HS-27A (cell line): ENCODE measurements at places on chromosomes 3 and 15.

DNA sequence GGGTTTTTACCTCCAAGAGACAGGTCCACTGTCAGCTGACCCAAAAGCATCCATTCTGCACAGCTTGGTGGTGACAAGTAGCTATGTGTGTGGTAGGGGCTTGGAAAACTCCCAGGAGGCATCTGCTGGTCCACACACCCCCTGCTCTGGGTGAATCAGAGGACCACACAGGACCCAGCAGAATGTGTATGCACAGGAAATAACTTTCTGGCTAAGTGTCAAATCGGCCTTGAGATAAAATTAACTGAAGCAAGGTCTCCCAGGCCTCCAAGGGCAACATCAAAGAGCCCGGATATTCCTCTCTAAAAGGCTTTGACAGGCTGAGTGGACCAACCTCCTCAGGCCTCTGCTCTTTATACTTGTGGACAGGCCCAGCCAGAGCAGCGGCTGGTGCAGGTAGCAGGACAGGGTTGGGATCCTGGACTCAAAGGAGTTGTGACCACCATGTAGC, 66.5 kb downstream of the CTNNB1 start:
- DNase-seq = peak; percentile 68

GRCh38 chr3:167773584-167773983, 38.1 kb downstream of the SERPINI1 start:
- no peak for DNase-seq

GRCh38 chr15:66873856-66874255, 171.8 kb downstream of the SMAD6 start:
- DNase-seq = no peak

- DNase-seq = no peak
Measured at GRCh38 chr3:149417174-149417573, 39.7 kb upstream of the TM4SF1 start.

DNA sequence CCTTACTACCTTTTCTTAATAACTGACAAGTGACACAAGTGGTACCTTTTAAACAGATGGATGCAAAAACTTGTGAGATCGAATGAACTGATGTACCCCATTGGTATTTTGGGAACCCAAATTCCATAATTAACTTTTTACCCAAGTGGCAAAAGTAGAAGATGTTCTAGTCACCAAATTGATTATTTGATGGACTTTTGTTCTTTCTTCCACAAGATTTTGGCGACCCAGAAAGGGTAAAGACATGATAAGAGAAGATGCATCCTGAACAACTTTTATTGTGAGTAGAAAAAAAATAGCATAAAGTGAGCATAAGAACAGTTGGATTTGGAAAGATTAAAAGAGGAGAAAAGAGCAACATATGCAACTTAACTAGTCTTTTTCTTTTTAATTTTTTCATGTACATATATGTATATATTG, 159.5 kb downstream of the TIGIT start:
- no peak for DNase-seq

GRCh38 chr15:50110285-50110684, 8.7 kb downstream of the ATP8B4 start:
- no peak for DNase-seq

GRCh38 chr3:111541911-111542483, at the start of gene CD96:
Gene CD96 (plus strand): TSS chr3:111542197. CDS start chr3:111542249, 52 bp downstream.
- DNase-seq = no peak

DNA sequence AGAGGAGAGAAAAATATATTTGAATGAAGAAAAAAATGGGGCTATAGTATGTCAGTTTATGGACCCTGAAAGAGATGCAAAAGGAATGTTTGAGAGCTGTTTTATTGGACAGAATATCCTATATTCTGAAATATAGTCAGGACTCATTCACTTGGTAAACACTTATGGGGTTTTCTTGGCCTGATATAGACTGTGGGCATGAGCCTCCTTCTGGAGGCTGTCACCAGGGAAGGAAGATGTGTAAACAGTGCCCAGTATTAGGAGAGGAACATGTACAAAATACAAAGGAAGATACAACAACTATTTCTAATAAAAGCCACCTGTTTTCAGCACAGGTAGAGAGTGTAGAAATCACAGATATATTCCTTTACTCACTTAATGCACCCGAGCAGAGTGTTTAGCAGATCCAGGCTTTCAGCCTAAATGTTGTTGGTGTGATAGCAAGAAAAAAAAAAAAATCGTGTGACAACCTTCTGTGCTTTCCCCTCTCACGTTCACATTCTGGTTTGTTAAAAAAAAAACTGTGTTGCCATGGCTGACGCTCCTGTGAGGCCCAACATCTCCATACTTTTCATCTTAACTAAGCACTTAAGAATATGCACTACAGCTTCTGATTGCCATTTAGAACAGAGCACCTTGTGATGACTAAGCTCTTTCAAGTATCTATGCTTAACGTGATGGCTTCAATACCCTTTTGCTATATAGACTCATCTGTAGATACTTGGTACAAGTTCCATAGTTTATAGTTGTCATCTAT, 134.1 kb downstream of the MBNL1 start:
- no peak for DNase-seq

- no peak for DNase-seq
Measured at GRCh38 chr15:44084171-44084570, 110.9 kb downstream of the FRMD5 start.

- DNase-seq = no peak
Measured at GRCh38 chr15:93072011-93072410, 17.0 kb downstream of the RGMA start.

DNA sequence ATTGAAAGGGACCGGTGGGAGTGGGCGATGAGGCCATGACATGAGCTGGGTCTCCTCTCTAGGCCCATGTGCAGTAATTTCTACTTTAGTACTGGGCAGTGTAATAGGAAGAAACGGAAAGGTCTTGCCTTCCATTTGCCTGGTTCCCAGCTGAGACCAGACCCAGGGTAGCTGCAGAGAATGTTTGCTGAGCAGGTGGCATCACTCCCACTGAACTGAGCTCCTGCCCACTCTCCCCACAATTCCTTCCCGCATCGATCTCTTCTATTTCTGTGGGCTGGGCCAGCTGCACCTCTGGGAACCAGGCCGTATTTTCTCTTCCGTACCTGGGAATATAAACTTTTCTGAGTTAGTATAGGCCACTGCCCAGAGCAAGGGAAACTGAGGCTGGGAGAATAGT, 15.8 kb downstream of the ESYT3 start:
- DNase-seq = no peak

- no peak for DNase-seq
Measured at GRCh38 chr15:28002867-28003266, 96.2 kb downstream of the OCA2 start.

DNA sequence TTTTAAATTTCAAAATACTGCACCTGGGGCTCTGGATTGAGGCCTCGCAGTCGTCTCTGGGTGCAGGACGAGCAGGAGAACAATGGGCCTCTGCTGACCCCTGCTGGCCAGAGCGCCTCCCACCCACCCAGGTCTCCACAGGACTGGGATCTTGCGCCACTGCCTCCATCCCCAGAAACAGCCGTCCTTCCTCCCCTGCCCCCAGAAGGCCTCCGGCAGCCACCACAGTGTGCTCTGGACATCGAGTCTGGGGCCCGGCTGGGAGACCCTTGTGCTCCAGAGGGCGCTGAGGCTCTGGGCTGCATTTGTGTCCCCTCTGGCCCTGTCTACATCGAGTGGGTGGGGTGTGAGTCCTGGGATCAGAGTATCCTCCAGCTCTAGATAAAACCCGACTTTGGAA, 6.7 kb upstream of the ACSBG1 start:
- DNase-seq = peak; percentile 42

GRCh38 chr3:30643763-30644462, 37.5 kb downstream of the TGFBR2 start:
- no peak for DNase-seq

GRCh38 chr15:57045741-57046382, 127.4 kb downstream of the TCF12 start:
- DNase-seq = no peak

DNA sequence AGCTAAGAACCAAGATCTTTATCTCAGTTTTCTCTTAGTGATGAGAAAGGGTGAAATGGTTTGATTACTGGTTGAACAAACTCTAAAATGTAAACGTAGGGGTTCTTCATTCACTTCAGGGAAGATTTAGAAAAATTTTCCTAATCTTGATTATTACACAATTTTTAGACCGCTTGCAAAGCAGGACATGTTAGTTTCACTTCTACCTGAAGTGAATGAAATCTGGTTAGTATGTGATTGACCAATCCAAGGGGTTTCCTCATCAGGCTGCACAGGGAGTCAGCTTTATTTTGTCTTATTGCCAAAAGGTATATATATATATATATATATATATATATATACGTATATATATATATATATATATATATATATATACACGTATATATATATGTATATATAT, 740.4 kb downstream of the TUSC7 start:
- DNase-seq = no peak

DNA sequence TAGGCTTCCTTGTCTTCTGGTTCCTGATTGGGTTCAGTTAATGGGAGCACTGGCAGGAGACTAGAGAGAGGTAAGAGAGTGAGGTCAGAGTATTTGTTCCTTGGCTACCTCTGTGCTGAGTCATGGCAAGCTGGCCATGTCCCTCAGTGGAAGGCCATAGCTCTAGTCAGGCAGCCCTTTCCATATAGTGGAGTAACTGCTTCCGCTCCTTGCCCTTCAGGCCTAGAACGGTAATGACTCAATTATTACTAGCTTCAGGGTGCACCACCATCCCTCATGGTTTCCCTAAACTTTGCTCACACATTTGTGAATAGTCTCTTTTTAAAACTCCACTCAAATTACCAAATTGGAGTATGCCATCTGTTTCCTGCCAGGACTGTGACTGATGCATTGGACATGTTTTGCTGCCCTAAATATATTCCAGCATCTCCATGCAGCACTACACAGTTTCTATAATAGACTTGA, 10.5 kb upstream of the ANO10 start:
- DNase-seq = peak; percentile 82

- no peak for DNase-seq
Measured at GRCh38 chr3:158790901-158791589, 10.8 kb upstream of the MFSD1 start.

DNA sequence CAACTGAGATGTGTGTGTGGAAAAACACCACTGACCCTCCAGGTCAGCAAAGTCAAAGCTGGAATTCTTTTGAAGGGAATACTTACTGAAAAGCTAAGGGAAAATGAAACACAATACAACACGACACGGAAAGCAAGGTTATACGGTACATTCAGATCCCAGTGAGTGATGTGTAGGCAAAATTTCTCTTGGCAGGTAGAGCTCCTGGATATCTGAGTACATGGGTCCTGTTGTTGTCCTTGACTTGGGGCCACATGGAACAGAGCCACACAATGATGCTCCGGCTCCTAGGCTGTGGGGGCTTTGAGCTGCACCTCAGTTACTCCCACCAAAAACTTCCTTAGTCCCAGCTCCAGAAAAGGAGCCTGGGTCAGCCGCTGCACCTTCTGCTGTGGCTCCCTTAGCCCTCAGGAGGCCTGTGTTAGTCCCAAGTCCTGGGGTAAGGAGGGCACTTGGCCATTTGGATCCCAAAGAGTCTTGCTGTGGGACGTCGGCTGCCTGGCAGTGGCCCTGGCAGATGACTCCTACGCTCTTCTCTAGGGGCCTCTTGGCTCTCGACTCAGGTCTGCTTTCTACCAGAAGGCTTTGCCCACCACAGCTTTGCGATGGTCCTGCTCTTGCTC, 95.6 kb downstream of the ADCY5 start:
- no peak for DNase-seq

- DNase-seq = no peak
Measured at GRCh38 chr15:77603611-77604336, 28.9 kb downstream of the LINGO1 start.

- no peak for DNase-seq
Measured at GRCh38 chr3:23686519-23686918, 119.2 kb upstream of the UBE2E1 start.

- no peak for DNase-seq
Measured at GRCh38 chr3:154548341-154548740, 118.4 kb upstream of the GPR149 start.

- no peak for DNase-seq
Measured at GRCh38 chr3:136860541-136860940, 1.5 kb upstream of the NCK1 start.

GRCh38 chr3:129320825-129321487, 42.3 kb downstream of the HMCES start:
- no peak for DNase-seq

- no peak for DNase-seq
Measured at GRCh38 chr15:43463507-43463906, 29.4 kb downstream of the TP53BP1 start.

- no peak for DNase-seq
Measured at GRCh38 chr3:45994419-45995235, 997 bp downstream of the FYCO1 start.

- no peak for DNase-seq
Measured at GRCh38 chr3:169286992-169287391, 376.5 kb downstream of the MECOM start.

DNA sequence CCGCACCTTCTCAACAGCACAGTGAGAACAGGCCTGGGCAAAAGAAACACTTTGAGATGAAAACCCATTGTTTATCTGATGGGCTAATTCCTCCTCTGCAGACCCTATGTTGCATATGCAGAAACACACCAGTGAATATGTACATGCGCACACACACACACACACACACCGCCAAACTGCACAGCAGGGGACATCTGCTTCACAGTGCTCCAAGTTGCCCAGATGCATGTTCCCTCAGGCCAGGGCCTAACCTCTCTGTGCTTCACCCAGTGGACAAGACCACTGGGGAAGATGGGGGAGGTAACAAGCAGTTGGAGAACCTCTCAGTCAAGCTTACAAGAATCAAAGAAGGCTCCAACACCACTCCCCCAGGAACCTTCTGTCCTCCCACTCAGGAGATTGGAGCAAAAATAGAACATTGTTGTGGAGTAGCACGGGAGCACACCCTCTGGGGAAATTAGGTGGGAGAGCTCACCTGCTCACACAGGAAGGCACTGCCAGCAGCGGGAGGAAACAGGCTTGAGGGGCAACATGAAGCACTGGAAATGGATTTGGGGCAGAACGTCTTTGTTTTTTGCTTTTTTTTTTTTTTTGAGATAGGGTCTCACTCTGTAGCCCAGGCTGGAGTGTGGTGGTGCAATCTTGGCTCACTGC, 13.0 kb downstream of the HCN4 start:
- DNase-seq = no peak

GRCh38 chr3:11820531-11821041, 26.1 kb downstream of the TAMM41 start:
- DNase-seq = no peak

- DNase-seq = peak; percentile 81
Measured at GRCh38 chr3:178352326-178353005, 183.8 kb upstream of the KCNMB2 start.

GRCh38 chr15:30650012-30650929, 24.3 kb downstream of the ARHGAP11B start:
- no peak for DNase-seq

DNA sequence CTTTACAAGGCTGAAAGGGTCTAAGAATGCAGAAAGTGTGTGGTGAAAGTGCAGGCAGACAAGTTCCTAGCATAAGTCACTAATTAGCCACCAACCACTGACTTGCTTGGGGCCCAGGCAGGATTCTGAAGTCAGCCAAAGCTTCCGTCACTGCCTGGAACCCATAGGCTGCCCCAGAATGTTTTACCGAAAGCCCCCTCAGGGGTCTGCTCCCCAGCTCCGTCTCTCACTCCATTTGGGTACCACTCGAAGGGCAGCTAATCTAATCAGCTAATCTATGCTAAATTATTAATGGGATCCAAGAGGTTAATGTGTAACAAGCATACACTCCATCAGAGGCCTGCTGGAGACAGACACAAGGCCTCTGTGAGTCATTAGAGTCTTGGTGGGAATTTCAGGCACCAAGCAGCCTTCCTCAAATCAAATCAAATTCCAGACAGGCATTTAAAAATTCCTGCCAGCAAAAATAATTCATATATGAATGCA, 13.2 kb downstream of the ADAMTS9 start:
- no peak for DNase-seq
